ENCODE measurements at places on chromosomes 11 and 22. TPM values are rescaled to one million over a fixed set of nuclear protein-coding genes. Genes with fewer than 3 reads are reported as not detected.
A peak's percentile ranks its signal among the peaks of the same experiment; 100 is the strongest.

- DNase-seq = no peak
Measured at GRCh38 chr11:128045094-128045725, 542.1 kb downstream of the ETS1 start.

Gene SCUBE1
- 0.14 TPM for total RNA-seq

- DNase-seq = no peak
Measured at GRCh38 chr11:124934862-124935547, 842 bp downstream of the HEPACAM start.

Gene CD3E
- 419 TPM for total RNA-seq

DNA sequence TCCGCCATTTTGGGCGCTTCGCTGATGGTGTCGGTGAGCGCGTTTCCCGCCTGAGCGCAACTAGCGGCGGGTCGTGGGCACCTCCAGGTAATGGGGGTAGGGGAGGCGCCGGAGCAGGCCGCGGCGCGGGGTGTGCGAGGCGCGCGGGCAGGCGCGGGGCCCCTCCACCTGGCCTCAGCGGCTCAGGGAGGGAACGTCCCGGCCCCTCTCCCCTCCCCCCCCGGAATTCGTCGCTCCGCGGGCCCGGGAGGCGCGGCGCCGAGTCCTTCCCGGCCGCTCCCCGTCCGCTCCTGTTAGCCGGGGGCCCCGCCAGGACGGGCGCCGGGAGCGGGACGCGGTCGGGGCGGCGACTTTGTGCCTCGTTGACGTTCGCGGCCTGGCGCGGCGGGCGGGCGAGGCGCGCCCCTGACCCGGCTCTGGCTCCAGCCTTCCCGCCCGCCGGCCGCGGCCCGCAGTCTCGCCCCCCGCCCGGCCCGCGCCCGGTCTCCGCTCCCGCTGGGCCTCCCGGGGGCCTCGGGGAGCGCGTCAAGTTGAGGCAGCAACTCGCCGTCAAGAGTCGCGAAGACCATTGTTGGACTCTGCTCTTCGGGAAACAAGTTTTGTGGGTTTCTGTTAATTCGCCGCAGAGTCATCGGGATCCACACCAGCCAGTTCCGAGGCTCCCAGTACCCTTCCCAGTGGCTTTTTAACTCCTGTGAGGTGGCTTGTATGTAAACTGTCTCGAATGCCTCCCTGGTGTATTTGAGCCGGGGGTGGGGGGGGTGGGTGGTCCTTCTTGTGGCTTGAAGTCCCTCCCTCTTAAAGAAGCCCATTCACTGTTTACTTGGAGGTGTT lies at the start of gene PPP6R3:
Gene PPP6R3 (plus strand): TSS at position 12 of the 834 bp plus-strand sequence. CDS start 76,913 bp downstream, outside the sequence.
- no peak for DNase-seq

DNA sequence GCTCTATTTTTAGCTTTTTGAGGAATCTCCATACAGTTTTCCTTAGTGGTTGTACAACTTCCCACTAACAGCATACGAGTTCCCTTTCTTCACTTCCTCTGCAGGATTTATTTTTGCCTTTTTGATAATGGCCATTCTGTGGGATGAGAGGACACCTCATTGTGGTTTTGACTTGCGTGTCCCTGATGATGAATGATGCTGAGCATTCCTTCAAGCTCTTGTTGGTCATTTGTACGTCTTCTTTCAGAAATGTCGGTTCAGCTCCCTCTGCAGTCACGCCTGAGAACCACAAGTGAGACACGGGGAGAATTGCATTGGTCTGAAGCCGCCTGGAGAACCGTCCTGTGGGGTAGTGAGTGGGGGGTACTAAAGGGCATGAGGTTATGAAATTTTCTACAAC lies 2.0 kb upstream of the KRTAP5-10 start:
- peak; percentile 14 for DNase-seq

Gene ANO5
- total RNA-seq = not detected

DNA sequence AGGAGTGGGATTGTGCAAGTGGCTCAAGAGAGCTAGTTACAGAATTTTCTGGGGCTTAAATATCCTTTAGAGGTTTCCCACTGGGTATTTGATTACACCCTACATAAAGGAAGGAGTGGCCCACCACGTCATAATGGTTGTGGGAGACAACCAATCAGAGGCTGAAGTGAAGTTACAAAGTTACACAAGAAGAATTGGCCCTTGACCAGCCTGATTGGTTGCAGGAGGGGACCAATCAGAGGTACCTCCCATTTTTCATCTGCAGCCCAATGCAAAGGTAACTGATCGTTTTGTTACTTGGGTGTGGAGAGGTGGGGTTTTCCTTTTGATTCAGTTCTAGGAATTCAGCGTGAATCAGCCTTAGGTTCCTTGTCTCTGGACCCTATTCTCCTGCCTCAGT lies 430.5 kb upstream of the FAT3 start:
- no peak for DNase-seq

DNA sequence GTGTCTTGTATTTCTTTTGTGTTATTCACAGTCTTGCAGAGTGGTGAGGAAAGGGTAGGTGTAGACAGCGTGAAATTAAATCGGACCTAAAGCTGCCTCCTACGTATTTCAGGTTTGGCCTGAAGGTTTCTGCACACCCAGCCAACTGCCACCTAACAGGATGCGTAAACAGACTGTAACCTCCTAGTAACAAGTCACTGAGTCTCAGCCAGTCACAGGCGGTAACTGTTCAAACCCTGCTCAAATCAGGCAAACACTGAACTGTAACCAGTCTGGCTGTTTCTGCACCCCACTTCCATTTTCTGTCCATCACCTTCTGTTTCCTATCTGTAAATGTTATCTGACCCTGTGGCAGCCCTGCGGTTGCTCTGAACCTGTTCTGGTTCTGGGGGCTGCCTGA lies 87.1 kb downstream of the ADAMTS15 start:
- no peak for DNase-seq

Gene JRKL
- 10.6 TPM for total RNA-seq

- no peak for DNase-seq
Measured at GRCh38 chr11:75812542-75813040, 2.4 kb upstream of the UVRAG start.

- no peak for DNase-seq
Measured at GRCh38 chr22:34877506-34877905, 188.5 kb upstream of the ISX start.

Gene VPREB1
- not detected for total RNA-seq

Gene POU2AF1
- total RNA-seq = 12.4 TPM

Gene TRIM49
- not detected for total RNA-seq

Gene APOA5
- total RNA-seq = not detected

GRCh38 chr22:48417225-48418070 lies 1410.2 kb downstream of the BRD1 start:
- DNase-seq = no peak

Gene B3GAT1
- 0.05 TPM for total RNA-seq

DNA sequence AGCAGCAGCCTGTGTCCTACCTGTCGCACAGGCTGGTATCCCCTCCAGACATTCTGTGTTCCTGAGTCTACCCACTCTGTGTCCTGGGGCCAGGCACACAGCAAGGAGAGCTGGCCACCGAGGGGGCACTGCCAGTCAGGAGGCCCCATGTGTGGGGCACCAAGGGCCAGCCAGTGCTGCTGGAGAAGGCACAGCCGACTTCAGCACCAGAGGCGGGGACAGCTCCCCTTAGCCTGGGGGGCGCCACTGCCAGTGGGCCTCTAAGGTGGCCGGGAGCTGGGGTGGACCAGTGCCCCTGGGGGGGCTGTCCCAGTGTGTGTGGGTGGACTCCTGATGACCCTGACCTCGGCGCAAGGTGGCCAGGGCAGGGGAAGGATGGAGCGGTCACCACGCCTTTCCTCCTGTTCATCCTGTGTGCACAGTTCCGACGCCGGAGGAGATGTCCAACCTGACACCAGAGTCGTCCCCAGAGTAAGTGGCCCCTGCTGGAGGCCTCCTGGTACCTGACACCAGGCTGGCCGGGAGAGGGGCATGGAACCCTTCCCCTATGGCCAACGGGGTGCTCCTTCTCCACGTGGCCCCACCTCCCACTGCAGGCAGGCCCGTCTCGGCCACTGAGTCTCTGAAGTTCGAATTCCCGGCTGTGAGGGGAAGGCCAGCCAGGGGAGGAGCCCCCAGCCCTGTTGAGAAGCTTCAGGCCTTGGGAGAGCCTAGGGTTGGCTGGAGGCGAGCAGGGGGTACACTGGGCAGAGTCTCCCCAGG lies 35.4 kb downstream of the MOB2 start:
- no peak for DNase-seq

DNA sequence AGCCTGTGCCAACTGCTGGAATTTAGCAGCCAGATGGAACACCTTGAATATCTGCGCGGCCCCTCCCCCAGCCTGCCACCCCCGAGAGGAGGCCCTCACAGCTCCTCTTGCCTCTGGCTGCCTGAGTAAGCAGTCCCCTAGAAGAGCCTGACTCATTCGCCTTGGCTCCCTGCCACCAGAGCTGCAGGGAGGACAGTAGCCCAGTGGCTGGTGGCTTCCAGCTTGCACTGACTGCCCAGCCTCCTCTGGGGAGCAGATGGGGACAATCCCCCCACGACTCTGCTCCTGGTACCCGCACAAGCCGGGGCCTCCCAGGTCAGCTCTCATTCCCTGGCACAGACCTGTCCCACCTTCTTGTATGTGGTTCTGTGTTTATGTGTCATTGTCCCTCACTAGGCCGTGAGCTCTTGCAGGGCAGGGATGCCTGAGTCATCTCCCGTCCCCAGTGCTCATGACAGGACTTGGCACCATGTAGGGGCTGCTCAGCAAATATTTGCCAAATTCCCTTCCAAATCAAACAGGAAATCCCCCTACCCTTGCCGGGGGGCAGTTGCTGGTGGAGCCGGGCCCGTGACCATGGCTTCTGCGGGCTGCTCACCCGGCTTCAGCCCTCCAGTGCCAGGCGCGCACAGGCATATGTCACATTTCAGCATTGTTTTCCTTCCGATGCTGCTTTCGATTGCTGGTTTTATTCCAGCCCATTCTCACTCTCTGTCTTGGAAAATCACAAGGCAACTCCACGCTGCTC lies 43.6 kb downstream of the CACNG2 start:
- DNase-seq = peak; percentile 67

DNA sequence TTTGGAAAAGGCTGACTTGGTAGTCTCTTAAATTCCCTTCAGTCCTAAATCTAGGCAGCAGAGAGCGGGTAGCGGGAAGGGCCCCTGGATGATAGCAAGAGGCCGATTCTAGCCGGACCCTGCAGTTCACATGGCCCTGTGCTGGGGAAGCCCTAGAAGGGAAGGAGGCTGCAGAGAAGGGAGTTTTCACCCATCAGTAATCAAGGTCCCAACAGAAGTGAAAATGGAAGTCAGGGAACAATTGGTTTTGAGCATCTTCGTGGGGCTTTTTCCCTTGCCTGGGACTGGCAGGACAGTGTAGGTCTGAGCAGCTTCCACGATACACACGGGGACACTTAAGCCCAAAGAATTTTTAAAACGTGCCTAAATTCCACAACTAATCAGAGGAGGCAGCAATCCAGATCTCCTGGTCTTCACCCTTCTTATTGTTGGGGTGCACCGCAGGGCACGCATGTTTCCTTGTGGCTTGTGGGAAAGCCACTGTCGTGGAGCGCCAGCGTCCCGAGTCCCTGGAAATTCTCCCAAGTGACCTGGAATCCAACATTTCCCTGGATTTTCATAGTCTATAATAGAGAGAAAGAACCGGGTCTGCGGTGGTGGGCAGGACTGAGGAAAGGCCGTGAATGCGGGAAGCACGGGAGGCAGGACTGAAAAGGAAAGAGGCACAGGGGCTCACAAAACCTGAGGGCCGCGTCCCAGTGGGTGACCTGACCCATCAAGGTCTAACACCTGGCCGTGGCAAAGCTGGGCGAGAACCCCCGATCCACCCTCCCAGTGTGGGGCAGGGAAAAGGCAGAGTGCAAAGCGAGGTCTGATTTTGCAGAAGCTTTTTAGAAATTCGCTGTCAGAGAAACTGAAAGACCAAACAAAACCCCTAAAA lies 846 bp upstream of the OAF start:
- DNase-seq = no peak

Gene PLEKHA7
- 6.5 TPM for total RNA-seq

DNA sequence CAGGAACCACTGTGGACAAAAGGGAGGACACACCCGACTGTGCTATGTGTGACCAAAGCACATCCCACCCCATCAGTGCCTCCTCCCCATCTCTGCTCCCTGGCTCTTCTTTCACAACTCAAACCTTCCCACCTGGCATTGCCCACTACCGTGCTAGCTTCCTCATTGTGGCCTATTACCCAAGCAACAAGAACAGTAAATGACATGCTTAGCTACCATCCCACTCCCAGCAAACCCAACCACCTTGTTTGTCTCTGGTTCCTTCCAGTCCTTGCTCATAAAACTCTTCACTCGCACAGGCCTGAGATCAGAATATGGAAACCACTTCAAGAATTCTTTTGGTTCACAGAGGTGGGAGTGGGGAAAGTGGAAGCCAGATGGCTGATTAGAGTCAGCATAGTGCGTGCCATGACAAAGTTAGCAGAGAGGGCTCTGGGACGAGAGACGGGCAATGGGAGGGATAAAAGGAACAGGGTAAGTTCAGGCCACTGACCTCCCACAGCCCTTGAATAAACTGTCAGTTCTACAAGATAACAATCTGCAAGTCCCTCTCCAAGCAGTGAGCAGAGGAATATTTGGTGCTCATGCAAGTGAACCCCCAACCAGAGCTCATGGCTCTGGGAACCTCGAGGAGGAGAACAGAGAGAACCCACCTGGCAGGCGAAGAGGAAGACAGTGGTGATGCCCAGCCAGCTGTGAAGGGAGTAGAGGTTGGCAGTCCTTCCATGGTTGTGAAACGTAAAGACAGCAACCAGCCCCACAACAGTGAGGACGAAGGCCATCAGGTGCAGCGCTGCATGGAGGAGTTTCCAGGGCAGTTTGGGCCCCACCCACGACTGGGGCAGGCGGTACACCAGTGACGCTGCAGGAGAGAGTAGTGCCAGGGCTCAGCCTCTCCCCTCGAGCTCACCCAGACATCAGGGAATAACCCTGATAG lies 8.3 kb downstream of the CYB561A3 start:
- no peak for DNase-seq

DNA sequence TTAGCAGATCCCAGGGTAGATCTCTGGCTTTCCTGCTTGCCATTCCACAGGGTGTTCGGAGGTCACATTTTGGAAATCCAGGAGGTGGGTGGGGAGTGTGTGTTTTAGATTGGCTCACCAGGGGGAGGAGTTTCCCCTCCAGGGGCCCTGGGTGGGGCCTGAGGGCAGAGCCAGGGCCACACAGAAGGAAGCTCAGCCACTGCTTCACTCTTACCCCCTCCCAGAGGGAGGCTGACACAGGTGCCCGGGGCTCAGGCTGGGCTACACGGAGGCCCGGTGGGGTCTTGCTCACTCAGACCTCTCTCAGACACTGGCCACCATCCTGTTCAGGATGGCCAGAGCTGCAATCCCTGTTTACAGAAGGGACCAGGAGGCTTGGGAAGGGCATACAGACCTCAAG lies 2.5 kb downstream of the WNT7B start:
- DNase-seq = no peak
